Germinal center (tissue), 1 donor: ENCODE measurements at places on chromosomes 5 and 9.

DNA sequence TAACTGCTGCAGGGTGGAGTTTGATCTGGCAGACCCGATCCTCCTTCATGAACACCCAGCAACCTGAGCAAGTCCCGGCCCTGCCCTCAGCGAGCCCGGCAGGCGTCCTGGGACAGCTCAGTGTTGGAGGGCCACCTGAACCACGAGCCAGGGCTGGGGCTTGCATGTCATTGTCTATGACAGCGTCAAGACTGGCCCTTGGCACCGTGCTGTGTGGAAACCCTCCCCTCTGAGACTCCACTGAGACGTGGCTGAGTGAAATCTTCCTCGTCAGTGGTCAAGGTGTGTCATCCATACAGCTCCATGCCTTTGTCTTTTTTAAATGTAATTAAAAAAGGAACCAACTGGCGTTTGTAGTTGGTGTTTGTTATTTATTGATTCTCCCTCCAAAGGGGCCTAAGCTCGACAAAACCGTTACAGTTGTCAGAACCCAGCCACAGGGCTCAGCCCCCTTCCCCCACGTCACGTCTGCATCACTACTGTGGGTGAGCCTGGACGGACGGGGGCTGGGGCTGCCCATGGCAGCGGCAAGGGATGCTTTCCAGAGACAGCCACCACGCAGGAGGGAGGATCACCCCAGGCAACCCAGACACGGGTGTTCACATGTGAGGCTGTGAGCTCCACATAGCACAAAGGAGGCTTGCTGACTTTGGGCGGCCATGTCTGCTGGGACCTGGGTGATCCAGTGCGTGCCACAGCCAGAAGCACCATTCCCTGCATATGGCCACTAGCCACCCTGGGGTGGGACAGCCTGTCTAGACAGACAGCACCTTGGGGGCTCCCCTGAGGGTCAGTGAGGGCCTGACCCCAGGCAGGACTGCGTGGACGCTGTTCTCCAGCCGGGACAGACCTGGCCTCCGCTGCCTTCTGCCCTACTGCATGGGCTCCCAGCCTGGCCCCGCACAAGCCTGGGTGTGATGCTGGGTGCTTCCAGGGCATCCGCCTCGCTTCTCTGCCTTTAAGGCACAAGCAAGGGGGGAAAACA, 7.3 kb downstream of the UCK1 start:
- DNase-seq = no peak

DNA sequence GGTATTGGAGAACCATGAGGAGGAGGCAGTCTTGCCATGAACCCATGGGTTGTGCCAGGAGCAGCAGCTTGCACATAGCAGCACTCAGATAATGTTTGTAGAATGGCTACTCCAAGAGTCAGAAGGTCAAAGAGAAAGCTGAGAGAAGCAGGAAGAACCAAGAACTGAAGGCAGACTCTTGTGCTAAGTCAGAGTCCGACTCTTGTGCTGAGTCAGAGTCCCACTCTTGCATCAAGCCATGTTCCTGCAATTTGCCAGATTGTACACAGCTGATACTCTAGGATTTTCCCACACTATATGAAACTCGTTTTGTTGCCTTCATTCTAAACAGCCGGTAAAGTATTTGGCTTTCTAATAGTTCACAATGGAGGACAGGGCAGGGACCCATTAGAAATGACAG, 26.2 kb upstream of the HSPA9 start:
- DNase-seq = no peak

DNA sequence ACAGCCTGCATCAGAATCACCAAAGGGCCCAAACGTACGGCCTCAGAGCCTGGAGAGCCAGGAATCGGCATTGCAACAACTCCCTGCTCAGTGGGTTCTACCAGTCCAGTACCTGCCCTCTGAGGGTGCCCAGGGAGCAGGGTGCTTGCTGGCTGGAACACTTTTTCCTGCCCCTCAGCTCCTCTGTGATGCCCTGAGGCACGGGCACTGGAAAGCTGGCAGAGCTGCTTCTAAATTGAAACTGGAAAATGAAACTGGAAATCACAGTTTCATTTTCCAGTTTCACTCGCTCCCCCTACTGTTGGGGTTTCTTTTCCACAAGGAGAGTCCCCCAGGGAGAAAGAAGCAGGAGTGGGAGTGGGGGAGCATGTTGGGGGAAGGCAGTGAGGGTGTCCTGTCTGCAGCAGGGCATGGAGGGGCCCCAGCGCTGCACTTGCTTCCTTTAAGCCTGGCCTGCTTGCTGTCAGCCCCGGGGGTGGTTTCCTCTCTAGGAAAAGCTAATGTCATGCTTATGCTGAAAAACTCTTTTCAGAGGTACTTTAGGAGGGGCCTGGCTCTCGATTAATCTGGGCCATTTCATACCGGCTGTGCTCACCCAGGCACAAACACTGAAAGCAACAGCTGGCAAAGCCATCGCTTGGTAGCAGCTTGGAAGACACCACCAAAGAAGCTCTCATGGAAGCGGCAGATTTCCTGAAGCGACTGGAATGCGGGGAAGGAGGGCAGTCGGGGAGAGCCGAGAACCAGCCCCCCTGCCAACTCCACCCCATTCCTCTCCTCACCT, 26.2 kb downstream of the IRF1 start:
- no peak for DNase-seq

DNA sequence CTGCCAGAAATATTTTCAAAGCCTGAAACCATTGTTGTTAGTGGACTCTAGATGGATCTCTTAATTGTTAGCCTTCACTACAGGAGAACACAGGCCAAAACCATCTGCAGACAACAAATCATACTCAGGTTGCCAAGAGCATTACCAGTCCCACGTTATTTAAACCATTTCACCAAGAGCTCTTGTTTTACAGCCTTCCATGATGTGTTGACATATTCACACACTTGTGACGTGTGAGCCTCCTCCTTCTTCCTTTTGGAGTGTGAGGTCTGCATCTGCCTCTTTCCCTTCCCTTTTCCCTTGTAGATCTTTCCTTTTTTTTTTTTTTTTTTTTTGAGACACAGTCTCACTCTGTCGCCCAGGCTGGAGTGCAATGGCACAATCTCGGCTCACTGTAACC, 279.0 kb downstream of the AUH start:
- DNase-seq = no peak

- DNase-seq = no peak
These were observed 47.6 kb upstream of the BRINP1 start for GRCh38 chr9:119416793-119417192.

GRCh38 chr5:145072889-145073288, 762.3 kb downstream of the PRELID2 start:
- DNase-seq = no peak

DNA sequence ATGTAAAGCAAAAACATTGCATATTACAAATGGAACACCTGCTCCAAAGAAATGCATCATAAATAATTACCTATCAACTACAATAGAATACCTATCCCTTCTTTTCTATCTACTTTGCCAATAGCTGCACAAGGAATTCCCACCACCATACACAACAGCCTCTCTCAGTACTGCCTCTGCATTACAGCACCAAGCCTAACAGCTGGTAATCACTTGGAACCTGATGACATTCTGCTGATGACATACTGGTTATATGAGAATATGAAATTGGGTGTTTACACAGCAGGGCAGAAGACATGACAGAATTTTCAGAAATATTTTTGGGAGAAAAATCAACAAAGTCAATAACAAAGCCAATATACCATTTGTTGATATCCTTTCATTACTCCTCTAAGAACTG, 43.2 kb downstream of the PSMB7 start:
- no peak for DNase-seq

- DNase-seq = no peak
These were observed 99.9 kb downstream of the KLF4 start for GRCh38 chr9:107389617-107390071.

DNA sequence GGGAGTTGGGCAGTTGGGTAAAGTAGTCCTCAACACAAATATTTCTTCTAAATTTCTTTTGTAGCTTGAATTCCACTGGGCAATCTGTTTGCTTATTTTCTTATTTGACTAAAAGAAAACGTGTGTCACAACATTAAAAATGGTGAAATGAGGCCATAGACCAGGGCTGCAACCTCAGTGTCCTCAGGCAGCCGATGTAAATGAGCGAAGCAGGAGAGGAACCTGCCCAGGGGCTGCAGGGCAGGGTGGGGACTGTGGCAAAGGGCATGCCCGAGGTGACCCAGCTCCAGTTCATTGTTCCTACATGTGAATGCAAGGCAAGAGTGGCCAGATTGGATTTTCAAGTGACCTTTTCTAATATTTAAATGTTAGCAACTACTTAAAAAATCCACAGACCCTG, 74.7 kb downstream of the TENT4A start:
- no peak for DNase-seq
